Astrocyte of the spinal cord (primary cell): ENCODE measurements at places on chromosomes 2 and 18.
A peak's percentile ranks its signal among the peaks of the same experiment; 100 is the strongest.

- DNase-seq, result no peak
Measured at GRCh38 chr2:108363908-108364225, 13.9 kb upstream of the SULT1C4 start.

- no peak for DNase-seq
Measured at GRCh38 chr2:75222527-75222926, 23.2 kb upstream of the TACR1 start.

DNA sequence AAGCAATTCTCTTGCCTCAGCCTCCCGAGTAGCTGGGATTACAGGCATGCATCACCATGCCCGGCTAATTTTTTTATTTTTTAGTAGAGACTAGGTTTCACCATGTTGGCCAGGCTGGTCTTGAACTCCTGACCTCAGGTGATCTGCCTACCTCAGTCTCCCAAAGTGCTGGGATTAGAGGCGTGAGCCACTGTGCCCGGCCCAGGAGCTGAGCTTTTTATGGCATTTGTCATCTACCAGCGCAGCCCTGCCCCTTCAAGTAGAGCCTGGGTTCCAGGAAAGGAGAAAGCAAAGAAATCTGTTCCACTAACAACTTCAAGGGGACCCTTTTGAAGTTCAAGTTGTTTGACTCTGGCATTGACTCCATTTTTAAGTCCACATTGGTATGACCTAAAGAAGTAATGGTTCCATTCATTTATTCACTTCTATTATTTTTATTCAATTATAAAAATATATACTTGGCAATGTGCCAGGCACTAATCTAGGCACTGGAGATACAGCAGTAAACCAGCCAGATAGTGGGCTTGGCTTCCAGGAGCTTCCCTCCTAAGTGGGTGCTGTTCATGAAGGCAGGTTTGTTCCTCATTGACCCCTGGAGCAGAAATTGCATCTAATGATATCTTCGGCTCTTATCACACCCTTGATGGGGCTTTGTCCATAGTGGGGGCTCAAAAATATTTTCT, 8.0 kb upstream of the SFTPB start:
- DNase-seq, result no peak

GRCh38 chr2:46368401-46368800, 71.2 kb downstream of the EPAS1 start:
- DNase-seq, result no peak

- DNase-seq, result no peak
Measured at GRCh38 chr2:176592216-176592615, 323.0 kb downstream of the MTX2 start.

- DNase-seq, result no peak
Measured at GRCh38 chr2:70258532-70258875, 567 bp downstream of the PCYOX1 start.

GRCh38 chr18:73458186-73458964, 590.6 kb upstream of the NETO1 start:
- DNase-seq, result no peak

DNA sequence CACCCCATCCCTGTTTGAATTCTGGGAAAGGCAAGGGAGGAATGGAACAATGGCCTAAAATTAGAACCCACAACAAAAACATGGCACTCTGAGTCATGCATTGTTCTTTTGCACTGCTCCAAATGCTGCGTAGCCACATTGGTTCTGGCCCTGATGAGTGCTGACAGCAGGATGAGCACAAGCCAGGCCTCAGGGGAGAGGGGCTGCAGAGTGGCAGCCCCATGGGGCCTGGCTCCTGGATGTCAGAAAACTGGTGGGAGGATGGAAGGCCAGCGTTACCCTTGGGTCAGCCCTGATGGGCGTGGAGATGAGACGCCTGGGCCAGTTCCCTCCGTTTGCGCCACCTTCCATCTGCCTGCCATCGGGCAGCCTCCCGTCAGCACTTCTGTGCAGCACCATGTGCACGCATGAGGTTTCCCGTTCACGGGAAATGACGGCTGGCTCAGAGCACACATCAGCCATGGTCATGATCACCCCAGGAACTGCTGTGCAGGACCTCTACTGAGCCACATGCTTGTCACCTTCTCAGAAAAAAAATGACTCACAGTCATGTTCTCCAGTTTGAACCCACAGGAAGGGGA, 65.6 kb downstream of the CYP26B1 start:
- DNase-seq, result no peak

DNA sequence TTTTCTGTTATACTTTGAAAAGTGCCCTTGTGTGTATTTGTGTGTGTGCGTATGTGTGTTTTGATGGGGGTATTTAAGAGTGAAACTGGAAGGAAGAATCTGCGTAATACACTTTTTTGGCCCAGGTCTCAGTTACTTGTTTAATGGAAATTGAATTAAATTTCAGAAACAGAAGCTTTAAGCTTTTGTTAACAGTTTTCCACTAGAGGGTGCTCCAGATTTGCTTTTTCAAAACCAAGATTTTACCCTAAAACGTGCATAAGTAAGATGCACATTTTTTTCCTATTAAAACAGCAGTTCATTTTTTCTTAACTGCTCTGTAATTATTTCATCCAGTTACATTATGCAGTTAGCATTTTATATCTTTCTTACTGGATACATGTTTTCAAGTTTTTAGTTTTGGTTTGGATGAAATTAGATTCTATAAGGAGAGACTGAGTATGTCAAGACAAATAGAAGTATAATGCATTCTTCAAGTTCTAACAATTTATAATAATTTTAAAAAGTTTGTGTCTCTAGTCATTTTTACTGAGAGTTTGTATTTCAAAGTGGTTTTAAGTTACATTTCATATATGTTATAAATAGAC, 97.2 kb downstream of the PIK3C3 start:
- peak; percentile 46 for DNase-seq

- DNase-seq, result no peak
Measured at GRCh38 chr2:231028889-231029288, 8.4 kb upstream of the C2orf72 start.

- DNase-seq, result no peak
Measured at GRCh38 chr18:13179566-13180113, 38.9 kb upstream of the LDLRAD4 start.

DNA sequence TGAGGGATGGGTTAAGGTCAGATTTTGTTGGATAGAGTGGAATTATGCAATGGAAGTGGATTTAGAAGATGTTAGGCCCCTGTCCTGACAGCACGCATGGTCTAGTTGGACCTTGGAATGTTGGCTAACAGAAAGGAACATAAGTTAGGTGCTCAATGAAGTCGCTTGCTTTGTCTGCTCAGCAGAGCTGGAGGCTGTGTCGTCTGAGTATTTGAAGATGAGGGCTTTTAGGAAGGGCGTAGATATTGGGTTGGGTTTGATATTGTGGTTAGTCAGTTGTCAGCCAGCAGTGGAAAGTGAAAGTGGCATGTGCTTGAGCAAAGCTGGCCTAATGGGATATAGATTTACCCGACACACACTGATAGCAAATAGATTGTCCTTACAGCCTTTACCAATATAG, 239.3 kb downstream of the PRKCE start:
- no peak for DNase-seq

GRCh38 chr2:60354713-60355112, 198.7 kb downstream of the BCL11A start:
- no peak for DNase-seq

DNA sequence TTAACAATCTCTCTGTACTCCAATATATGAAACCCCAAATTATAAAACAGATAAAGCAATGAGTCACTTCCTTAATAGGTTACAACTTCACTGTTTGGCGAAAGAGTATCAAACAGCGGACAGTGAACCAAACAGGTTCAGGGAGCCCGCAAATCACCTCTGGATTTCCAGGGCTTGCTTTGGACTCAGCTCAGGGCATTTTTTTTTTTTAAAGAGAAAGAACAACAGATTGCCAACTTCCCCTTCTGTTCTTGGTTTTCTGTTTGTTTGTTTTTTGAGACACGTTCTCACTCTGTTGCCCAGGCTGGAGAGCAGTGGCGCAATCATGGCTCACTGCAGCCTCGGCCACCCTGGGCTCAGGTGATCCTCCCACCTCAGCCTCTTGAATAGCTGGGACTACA, 52.7 kb downstream of the ABCB11 start:
- no peak for DNase-seq

DNA sequence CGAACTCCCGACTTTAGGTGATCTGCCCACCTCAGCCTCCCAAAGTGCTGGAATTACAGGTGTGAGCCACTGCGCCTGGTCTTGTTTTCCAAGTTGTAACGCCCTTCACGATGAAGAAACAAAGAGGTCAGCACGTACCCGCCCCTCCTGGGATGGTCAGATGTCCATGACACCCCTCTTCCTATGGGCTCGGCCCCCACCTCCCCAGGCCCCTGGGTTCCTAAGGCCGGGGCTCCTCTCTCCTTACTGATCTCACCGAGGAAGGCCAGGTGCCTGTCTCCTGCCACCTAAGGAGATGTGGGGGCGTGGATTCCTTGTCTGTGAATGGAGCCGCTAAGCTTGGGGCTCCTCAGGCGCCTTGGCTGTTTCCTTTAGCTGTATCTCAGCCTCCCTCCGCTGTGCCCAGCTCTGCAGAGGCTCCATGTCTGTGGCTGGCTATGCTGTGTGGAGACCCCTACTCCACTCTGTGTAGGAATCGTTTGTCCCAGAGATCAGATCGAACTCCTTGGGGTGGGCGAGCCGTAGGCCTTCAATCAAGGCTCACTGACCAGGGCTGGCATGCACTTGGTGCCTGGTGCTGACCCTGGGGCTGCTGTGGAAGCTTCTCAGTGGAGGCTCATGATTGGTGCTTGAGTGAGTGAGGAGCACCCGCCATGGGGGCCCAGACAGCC, 8.8 kb downstream of the COLEC11 start:
- no peak for DNase-seq

DNA sequence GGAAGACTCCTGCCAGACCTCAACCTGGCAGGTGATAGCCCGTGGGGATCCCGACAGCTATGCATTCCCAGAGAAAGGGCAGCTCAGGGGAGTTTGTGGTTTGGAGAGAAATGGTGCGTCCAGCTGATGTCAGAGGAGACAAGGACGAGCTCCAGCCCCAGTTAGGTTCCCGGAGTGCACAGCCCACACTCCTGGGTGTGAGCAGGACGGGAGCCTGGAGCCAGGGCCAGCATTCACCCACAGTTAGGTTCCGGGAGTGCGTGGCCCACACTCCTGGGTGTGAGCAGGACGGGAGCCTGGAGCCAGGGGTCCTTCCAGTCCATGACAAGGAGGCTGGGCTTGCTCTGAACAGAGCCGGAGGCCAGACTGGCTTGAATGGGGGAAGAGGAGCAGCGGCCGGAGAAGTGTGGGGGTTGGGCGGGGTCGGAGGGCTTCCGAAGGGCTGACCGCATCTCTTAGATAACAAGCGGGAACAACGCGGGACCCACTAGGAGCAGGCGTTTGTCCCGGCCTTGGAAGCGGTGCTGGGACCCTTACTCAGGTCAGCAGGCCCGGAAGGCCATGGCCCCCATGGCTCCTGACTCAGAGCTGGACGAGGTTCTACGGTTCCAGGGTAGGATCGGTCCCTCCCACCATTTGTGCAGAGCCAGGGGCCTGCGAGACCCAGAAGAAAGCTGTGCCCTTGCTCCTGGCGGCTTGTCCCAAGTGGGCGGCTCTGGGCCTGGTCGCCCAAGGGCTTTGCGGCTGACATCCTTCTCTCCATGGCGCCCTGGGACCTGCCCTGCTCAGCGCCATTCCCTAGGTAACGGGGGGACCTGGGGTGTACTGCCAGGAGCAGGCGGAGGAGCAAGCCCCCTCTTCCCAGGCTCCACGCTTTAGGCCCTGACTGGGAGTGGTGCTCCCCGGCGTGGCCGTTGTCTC, 185.6 kb downstream of the RTP5 start:
- no peak for DNase-seq

GRCh38 chr2:133082034-133082433, 412.0 kb upstream of the LYPD1 start:
- DNase-seq, result no peak

GRCh38 chr2:169715379-169716237, 18.0 kb upstream of the KLHL23 start:
- DNase-seq, result peak; percentile 42

DNA sequence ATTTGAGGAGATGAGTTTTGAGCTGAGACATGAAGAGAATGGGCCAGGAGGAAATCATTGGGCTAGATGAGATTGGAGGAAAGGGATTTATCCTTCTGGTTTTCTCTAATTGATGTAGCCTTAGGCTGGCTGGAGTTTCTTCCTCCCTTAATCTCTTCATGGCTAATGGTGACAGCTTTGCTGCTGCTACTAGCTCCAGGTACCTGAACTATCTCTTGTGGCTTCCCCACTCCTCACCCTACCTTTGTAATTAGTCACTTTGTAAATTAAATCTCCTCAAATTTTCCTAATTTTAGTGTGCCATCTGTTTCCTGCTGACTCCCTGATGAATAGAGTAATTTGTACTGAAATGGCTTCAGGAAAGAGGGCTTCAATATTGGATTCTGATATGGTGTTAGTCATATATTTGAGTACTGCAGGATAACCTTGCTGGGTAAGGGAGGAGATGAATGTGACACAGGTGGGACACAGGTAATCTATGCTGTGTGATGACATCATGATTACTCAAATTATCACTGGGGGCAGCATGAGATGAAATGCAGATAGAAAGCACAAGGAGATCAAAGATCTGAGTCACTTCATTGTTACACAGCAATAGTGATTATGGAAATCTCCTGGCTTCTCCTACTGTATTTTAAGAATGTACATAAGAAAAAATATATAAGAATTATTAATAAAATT, 1134.1 kb upstream of the DDX18 start:
- no peak for DNase-seq

DNA sequence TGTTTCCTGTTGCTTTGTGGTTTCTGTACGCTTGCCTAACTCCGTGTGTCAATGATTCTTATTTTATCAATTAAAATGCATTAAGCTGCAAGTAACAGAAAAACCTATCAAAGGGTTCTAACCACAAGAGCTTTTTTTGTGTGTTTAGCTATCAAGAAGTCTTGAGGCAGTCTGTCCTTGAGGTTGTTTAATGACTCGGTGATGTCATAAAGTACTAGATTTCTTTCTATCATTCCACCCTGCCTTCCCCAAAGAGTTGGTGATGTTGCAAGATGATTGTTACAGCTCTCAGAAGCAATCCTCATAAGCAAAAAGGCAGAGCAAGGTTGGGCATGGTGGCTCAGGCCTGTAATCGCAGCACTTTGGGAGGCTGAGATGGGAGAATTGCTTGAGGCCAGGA, 51.9 kb upstream of the SPTBN1 start:
- no peak for DNase-seq

- no peak for DNase-seq
Measured at GRCh38 chr2:204226305-204226880, 289.8 kb downstream of the ICOS start.

GRCh38 chr18:37900326-37900725, 334.7 kb upstream of the CELF4 start:
- no peak for DNase-seq

DNA sequence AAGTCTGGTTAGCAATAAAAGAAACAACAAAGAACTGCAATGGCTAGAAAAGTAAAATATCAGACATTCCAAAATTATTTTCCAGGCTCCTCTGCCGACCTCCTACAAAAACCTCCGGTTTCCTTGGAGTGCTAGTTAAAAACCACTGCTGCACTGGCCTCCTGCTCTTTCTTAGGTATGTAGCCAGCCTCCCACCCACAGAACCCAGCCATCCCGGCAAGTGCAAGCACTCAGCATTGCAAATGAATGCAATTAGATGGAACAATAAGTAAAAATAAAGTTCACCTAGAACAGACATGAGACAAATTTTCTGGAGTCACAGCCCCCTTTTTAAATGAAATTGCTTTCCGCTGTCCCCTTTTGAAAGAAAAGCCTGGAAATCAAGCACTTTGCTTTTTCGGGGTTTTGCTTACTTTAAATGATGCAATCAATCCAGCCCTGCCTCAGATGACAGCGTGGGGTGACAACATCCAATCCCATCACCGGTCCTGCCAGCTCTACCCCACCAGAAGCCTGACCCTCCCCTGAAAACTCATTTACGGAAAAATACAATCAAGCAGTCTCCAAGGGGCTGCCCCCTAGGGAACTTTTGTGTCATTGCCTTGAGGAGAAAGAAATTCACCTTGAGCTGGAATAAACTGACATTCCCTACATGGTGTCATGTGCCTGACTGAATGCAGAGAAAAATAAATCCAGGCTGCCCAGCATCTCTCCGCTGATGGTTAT, 199.8 kb downstream of the EPHA4 start:
- peak; percentile 7 for DNase-seq
